Substantia nigra (tissue), 51 donors: ENCODE measurements at places on chromosomes 7 and 10.

DNA sequence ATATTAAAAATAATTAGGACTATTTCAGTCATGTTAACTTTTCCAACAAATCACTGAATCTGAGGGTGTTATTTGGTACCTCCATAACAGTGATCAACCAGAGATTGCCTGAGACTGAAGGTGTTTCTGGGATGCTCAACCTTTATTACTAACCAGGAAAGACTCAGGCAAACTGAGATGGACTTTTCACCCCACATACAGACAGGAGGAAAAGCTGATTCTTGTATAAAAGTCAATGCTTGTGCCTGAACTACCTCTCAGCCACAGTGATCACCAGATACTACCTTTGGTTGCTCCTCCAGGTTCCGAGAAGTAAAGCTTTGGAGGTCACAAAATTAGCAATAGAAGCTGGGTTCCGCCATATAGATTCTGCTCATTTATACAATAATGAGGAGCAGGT lies 1.9 kb downstream of the AKR1C3 start:
- DNase-seq, result no peak

DNA sequence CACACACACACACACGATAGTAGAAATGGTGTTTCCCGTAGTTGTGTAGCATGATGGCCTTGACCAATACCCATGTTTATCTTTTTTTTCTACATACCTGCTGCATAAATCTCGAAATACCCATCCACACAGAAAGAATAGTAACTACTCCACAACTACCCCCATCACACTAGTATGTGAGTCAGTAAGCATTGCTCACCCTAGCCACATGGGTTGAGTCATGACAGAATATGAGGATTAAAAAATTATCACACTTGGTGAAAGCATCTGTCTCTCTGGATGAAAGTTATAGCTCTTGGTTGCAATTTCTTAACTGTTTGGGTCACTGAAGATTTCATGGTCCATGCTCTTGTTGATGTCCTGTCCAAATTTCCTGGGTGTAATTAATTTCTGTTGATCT lies 103.4 kb upstream of the MDFIC start:
- DNase-seq, result no peak

- no peak for DNase-seq
These were observed 5.0 kb downstream of the MXI1 start for GRCh38 chr10:110212119-110213006.

DNA sequence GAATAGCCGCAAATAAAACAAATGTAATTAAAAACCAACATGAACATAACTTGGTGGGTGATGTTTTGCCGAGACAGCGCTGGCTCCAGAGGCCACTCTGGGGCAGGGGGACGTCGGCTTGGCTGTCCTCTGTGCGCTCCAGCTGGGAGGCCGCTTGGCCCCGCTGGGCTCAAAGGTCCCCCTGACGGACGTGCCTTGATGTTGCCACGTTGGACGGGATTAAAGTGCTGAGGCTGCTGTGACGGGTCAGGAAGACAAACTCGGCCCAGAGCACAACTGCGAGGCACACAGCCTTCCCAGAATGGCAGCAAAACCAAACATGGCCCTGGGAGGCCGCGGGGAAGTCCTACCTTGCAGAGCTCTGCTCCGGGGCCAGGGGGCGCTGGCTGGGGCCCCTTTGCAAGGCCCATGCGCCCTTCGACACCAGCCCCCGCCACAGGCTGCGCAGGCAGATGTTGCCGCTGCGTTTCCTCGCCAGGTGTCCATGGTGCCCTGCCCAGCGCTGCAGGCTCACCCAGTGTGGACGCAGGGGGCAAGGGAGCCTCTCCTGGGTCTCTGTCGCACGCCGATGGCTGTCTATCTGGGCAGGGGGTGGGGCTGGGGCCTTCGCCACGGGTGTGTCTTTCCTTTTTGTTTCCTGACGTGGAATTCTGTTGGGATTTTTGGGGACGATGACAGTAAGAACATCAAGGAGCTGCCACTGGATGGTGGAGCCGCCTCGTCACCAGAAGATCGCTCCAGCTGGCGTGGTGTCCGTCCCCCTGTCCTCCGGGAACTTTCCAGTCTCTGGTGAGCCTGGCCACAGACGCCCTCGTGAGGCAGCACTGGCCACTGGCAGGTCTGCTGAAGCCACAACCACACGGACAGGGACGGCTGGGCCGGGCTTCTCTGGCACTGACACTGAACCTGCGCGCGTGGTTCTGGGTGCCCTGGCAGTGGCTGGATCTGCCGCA lies 99.6 kb upstream of the DIP2C start:
- DNase-seq, result peak; percentile 36

- no peak for DNase-seq
These were observed 31.0 kb upstream of the PFKP start for GRCh38 chr10:3036155-3037021.

- no peak for DNase-seq
These were observed 39.5 kb downstream of the PKD1L1 start for GRCh38 chr7:47908720-47909119.

- DNase-seq, result peak; percentile 23
These were observed at the start of gene FGL2 for GRCh38 chr7:77199013-77199966. Gene FGL2, minus strand, starts transcription at chr7:77199819. Its CDS starts 26 bp downstream, at chr7:77199793.

DNA sequence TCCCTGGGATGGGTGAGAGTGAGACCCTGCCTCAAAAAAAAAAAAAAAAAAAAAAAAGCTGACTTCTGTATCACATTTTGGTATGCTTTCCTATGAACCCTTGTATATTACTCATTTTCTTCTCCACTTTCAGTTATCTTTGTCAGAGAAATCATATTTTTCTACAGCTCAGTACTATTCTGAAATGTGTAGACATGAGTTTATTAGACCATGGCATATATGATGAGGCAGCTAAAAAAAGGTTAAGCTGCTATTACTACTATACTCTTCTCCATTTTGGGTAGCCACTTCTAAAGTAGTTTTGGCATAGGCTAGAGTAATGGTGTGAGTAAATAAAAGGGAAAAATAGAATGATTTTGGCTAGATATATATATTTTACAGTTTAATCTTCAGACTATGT lies 53.4 kb downstream of the MLLT10 start:
- DNase-seq, result no peak

GRCh38 chr10:80515941-80516340 lies 21.8 kb upstream of the SH2D4B start:
- no peak for DNase-seq

- no peak for DNase-seq
These were observed 503.3 kb downstream of the TCERG1L start for GRCh38 chr10:130808243-130808642.

- DNase-seq, result no peak
These were observed 4.8 kb downstream of the BTRC start for GRCh38 chr10:101358706-101359300.

DNA sequence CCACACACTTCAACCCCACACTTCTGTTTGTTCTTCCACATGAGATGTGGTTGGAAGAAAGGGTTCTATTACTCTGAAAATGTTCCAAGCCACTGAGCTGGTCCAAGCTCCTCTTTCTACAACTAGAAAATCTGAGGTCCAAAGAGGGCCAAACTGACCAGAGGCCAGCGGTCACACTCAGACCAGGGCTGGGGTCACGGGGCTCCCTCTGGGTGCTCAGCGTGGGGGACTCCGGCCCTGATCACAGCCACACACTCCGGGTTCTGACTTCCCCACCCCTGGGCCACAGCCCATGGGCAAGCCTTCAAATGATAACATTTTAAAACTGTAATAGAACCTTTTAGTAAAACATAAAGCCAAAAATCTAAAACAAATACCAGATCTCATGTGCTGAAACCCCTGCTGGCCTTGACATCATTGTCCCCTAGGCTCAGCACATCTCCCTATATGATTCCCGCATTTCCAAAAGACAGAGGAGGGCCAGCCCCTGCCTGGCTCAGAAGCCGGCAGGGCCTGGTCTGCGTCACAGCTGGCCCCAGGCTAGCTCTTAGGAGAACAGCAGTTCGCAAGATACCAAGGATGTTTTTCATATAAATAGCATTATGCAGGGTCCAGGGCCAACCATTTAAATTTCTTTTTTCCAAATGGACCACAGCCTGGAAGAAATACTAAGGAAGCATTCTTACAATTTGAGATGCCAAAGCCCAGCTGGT lies 3.3 kb downstream of the CRYGN start:
- no peak for DNase-seq
